Activated naive CD4-positive, alpha-beta T cell (primary cell): ENCODE measurements at places on chromosomes 7 and 10.

DNA sequence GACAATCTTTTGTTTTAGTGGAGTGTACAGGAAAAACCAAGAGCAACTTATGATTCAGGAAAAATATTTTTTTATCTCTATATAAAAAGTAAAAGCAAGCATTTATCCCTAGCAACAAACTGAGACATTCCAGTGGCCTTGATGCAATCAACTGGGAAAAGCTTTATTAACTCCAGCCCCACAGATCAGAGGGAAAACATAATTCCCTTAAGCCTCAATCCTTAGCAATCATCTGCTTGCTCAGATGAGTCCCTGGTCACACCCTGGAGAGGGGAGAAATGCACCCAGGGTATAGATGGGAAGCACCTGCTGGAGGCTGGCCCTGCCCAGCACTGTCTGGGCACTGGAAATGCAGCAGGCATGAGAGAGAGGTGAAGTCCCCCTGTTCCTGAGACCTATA is 636.6 kb downstream of the TNS3 start:
- no peak for DNase-seq

- DNase-seq: no peak
Observed at GRCh38 chr10:52900593-52900992, 128.0 kb upstream of the MBL2 start.

- no peak for DNase-seq
Observed at GRCh38 chr7:44329081-44329480, 3.7 kb upstream of the CAMK2B start.

DNA sequence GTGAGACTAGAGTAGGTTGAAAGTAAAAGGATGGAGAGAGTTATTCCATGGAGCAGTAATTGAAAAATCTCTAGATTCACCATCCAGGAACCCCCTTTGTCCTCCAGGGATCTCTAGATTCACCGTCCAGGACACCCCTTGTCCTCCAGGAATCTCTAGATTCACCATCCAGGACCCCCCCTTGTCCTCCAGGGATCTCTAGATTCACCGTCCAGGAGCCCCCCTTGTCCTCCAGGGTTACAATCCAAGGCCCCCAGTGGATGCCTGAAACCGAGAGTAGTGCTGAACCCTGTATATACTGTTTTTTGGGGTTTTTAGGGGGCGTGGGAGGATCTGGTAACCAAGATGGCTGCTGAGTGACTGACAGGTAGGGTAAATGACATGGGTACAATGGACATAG is 38.3 kb upstream of the PPP2R2D start:
- DNase-seq: no peak

DNA sequence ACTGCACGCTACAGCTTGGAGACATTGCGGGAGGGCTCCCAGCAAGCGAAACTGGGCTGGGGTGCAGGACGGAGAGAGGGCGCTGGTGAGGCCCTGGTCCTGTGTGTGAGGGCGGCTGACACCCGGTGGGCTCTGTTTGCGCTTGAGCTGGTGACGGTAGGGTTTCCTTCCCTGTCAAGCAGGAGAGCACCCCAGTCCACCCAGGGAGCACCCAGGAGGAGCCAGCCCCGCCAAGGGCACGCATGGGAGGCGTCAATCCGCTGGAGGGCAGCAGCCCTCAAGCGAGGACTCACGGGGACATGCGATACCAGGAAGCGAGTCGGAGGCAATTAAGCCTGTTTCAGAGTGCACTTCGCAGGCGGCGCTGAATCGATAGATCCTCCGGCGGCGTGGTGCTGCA is 109.4 kb downstream of the MAD1L1 start:
- no peak for DNase-seq

- no peak for DNase-seq
Observed at GRCh38 chr7:147498081-147498480, 1092.5 kb upstream of the C7orf33 start.

- DNase-seq: no peak
Observed at GRCh38 chr10:102457591-102458150, 6.3 kb upstream of the C10orf95 start.

DNA sequence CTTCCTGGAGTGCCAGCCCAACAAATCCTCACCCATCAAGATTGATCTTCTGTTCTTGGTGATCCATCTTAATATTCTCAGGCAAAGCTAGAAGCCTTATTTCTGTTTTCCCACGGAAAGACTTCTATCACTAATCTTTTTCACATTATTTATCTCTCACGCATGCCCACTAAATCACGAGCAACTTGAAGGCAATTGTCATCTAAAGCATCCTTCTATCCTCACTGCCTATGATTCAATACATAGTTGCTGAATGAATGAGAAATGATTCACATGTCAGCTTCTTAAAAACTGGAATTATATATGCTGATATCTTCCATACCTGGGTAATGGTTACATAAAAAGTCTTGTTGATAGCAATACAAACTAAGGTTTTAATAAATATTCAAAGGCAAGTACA is 12.6 kb upstream of the COL1A2 start:
- DNase-seq: no peak

DNA sequence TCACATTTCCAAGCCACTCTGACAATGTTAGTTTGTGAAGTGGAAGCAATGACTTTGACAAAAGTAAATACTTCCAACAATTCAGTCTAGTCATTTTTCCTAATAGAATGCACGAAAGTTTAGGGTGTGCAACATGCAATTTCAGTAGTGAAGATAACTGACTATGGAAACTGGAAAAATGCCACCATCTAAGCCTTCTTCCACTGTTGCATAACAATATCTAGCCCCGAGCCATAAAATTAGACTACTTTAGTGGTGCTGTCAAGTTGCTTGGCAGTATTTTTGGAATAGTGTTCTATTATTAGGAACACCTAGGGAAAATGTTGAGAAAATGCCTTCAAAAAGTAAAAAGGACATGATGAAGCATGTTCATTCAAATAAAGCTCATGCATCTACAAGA is 17.9 kb downstream of the SEMA3A start:
- DNase-seq: no peak

GRCh38 chr7:47944536-47945260 is 3.6 kb downstream of the PKD1L1 start:
- no peak for DNase-seq

GRCh38 chr7:6571160-6571779 is 6.0 kb upstream of the ZDHHC4 start:
- DNase-seq: no peak

DNA sequence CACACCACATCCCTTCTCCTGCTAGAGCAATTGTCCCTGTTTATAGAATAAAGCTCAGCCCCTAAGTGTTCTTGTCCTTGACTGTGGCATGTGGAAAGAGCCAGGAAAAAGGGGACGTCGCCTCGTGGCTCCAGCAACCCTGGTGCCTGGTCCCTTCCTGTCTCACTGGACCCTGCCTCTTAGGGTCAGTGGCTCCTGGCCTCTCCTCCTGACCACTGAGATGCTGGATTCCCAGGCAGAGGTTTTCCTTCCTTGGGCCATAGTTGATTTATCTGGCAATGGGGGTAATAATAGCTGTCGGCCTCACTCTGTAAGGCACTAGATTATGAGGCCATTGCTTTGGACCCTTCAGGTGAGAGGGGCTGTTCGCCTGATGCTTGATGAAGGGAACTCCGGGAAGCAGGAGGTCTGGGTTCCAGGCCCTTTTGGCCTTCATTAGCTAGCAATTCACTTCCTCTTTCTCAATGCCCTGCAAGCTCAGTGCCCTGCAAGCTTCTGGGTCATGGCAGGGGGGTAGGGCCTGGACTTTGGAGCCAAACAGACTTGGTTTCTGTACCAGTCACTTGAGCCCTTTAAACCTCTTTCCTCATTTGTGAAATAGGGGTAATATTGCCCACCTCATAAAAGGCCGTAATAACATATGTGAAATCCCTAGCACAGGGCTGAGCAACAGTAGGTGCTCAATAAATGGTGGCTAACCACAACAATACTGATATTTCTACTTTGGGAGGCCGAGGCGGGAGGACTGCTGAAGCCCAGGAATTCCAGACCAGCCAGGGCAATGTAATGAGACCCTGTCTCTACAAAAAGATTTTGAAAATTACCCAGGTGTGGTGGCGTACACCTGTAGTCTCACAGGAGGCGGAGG is 1.1 kb downstream of the ASL start:
- no peak for DNase-seq

DNA sequence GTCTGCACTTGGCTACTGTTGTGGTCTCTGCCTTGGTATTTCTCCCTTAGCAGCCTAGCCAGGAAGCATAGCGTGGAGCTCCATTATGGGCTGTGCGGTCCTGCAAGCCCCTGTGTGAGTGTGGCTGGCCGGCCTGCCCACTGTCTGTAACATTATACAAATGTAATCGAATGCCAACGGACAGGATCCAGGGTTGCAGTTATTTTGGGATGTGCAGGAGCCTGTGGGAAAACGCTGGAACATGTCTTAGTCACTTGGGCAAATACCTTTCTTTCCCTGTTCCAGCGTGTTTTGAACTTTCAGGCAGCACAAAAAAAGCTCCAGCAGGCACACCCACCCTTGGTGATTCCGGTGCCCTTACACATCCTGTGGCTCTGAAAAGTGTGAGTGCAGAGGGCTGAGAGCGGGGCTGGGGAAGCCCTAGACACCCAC is 29.5 kb downstream of the BAG3 start:
- DNase-seq: no peak

GRCh38 chr10:124076148-124076733 is 17.2 kb downstream of the CHST15 start:
- no peak for DNase-seq

- DNase-seq: no peak
Observed at GRCh38 chr10:5585517-5586206, 60.9 kb downstream of the CALML3 start.

- DNase-seq: no peak
Observed at GRCh38 chr10:3887885-3888476, 103.0 kb upstream of the KLF6 start.

GRCh38 chr10:122056431-122057094 is 67.6 kb downstream of the TACC2 start:
- no peak for DNase-seq

DNA sequence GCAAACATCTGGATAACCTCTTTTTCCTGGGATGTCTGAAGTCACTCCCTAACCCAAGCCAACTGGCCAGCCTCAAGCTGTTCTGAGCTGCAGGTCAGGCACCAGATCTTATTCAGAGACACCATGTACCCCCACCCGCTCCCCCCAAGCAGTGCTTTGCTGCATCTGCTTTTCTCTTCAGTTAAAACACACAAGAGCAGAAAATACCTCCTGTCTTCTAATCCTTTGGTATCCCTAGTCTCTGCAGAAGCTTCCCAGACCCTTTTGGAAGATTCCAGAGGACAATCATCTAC is 3.0 kb downstream of the ZNF488 start:
- no peak for DNase-seq

DNA sequence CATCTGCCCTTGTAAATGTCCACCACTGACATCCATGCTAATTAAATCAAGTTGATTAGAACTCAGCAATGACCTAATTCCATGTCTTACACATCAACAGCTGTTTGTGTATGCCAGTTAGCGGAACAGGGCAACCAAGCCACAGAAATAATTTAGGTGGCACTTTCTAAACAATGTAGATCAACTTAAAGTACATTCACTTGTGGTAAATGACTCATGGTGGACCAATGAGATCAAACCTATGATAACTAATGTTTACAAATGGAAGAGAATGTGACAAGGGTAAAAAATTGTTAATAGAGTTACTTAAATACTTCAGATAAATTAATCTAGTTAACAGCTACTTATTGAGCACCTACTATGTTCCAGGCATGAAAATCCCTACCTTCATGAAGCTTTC is 63.1 kb upstream of the ICA1 start:
- no peak for DNase-seq

- DNase-seq: no peak
Observed at GRCh38 chr7:123846217-123846891, 1.4 kb downstream of the HYAL4 start.

- DNase-seq: no peak
Observed at GRCh38 chr10:72126184-72126871, 38.0 kb upstream of the SPOCK2 start.

DNA sequence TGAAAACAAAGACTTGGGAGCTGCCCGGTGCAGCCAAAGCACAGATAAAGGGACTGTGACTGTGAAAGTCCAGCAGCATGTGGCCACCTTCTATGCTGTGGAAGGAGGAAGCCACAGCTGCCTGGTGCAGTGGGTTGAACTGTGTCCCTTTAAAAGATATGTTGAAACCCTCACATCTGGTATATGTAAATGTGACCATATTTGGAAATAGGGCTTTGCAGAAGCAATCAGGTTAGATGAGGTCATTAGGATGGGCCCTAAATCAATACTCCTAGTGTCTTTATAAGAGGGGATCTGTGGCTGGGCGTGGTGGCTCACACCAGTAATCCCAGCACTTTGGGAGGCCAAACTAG is 136.9 kb downstream of the GLI3 start:
- no peak for DNase-seq

GRCh38 chr7:81414411-81414810 is 355.4 kb downstream of the HGF start:
- no peak for DNase-seq

GRCh38 chr10:80596391-80597257 is 58.9 kb downstream of the SH2D4B start:
- no peak for DNase-seq
